ENCODE measurements at places on chromosomes 4 and X.

DNA sequence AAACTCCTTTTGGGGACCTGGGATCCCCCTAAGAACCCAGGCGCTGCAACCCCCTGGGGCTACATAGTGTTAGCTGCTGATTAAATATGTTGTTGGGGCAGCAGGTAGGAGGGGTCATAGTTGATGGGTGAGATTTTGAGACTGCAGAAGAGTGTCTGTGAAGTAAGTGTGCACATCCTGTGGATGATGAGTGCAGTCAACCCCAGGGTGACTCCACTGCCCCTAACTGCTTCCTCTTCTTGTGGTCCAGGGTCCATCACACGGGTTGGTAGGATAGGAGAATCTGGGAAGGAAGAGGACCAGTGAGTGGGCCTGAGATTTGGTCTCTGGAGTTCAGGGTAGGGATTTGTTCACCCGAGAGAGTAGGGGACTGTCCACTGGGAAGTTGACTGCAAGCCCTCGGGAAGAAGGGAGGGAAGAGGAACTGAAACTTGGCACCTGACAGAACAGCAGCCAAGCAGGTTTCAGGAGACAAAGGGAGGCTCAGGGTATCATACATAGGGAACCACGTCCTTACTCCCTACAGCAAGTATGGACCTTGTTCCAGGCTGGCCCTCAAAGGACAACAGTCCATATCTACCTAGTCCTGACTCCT is 8.5 kb downstream of the DLG3 start:
- no peaks in the 10 kb centered on the region for H3K27me3 ChIP-seq
- H3K4me1 ChIP-seq: peaks cover 41% of the 10 kb centered on the region
- DNase-seq: no peak
- H3K36me3 ChIP-seq: peaks cover 3% of the 10 kb centered on the region

- H3K4me1 ChIP-seq: no peaks in the 10 kb centered on the region
- H3K27me3 ChIP-seq: peaks cover 14% of the 10 kb centered on the region
- H3K36me3 ChIP-seq: no peaks in the 10 kb centered on the region
- no peak overlapping the region for H3K27ac ChIP-seq
- H3K4me3 ChIP-seq: no peak overlapping the region
Measured at GRCh38 chrX:137062915-137063617, 29.3 kb upstream of the GPR101 start.

DNA sequence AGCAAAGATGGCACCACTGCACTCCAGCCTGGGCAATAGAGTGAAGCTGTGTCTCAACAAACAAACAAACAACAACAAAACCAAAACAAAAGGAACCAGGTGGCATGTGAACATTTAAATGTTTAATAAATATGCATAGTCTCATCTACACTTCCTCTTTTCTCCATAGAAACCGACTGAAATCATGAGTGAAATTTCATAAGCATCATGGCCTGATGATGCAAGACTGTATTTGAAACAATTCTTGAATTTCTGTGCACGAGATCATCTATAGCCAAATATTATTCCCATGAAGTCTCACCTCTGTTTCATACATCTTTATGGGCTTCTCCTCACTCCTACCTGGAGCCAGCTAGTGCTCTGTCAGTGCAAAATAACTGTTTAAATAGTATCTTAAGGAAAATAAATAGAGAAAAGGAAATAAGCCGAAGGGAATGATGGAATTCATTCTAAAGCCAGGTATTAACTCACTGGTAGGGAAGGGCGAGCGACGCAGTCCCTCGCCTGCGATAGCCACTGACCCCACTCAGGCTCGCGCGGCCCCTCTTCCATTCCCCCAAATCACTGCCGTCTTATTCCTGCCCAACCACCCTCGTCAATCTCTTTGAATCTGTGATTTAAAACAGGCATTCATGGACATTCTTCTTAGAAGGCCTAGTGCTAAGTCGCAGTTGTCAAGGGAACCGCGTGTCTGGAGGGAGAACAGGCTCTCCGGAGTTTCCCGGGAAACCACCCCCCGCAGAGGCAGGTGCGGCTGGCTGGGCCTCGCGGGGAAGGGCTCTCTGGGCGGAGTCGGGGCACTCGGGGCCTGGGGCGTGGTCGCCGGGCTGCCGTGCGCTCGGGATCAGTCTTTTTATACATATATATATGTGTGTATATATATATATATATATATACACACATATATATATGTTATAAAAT is 52.4 kb upstream of the TRIM2 start:
- DNase-seq: no peak
- H3K36me3 ChIP-seq: no peaks in the 10 kb centered on the region
- peaks cover 68% of the 10 kb centered on the region for H3K27me3 ChIP-seq
- peaks cover 21% of the 10 kb centered on the region for H3K4me1 ChIP-seq

DNA sequence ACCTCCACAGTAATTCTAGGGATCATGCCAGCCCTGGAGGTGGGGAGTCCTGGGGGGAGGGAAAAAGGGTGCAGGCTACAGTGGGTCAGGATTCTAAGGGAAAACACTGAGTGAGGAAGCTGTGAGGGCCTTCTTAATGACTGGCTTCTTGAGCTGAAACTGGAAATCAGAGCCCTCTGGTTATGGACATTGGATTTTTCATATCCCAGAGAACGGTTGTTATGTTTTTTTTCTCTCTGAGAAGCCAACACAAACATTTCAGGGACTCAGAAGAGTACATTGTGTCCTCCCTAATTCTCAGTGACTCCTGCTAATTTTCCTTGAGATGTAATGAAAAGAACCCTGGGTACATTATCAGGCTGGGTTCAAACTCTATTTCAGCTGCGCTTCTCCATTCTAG is 162.4 kb upstream of the PRDX4 start:
- H3K4me3 ChIP-seq: no peak overlapping the region
- no peak for DNase-seq
- no peak overlapping the region for H3K27ac ChIP-seq
- no peaks in the 10 kb centered on the region for H3K36me3 ChIP-seq
- no peaks in the 10 kb centered on the region for H3K27me3 ChIP-seq
- H3K4me1 ChIP-seq: no peaks in the 10 kb centered on the region

DNA sequence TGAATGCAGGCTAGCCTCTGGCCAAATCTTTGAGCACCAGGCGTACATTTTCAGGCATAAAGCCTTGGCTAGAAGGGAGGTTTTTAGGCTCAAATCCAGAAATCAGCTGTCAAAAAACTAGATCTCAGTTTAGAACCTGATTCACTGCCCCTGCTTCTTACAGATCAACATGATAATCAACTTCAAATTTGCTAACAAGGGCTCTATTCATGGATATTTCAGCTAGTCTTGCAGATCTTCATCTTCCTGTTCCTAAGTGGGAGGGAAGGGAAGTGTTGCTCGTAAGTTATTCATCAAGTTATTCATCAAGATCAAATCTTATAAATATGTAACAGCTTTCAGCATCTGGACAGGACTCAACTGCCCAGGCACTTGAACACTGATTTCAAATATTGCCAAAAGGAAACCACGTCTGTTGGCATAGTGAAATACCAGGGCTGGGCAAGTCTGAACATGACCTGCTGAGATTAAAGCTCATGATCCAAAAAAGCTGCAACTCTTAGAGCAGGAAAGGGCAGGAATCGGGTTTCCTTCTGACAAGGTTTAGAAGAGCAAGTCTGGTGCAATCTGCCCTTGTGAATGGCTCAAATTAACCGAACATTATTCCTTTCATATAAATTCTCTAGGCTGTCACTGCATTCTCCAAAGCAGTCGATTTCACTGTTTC is 200.3 kb downstream of the PDGFC start:
- H3K27me3 ChIP-seq: no peaks in the 10 kb centered on the region
- H3K4me3 ChIP-seq: no peak overlapping the region
- no peak for DNase-seq

DNA sequence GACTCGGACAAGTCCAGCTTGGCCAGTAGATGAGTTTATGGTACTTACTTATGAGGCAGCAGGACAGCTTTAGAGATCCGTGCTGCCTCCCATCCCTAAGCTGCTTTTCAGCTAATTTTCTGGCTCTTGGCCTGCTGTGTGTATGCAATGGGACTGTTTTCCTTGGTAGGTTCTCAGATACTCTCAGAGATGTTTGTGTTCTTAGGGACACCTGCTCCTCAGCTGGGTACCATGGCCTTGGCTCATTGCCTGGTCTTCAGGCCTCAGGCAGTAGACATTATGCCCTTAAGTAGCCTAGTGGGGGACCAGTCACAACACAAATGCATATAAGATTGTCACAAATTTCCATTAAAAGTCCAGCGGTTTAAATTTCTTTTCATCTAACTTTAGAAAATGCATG is 688.0 kb downstream of the PCDH7 start:
- H3K4me1 ChIP-seq: no peaks in the 10 kb centered on the region
- DNase-seq: no peak
- H3K27me3 ChIP-seq: no peaks in the 10 kb centered on the region
- H3K27ac ChIP-seq: no peak overlapping the region
- no peaks in the 10 kb centered on the region for H3K36me3 ChIP-seq

DNA sequence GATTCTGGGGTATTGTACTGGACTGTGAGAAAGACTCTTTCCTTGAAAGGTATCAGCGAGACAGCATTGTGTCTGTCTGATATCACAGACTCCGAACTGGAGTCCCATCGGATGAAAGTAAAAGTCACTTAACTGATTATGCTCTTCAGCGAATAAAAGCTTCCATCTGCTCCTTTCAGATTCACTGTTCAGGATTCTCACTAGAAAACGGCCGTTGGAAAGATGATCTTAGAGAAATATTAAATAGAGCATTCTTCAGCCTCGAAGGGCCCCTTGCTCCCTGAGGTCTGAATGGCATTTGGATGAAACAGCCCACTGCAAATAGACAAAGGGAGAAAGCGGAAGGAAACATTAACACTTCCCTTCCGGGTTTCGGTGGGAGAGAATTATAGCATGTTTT is 416.2 kb upstream of the PRKX start:
- H3K4me3 ChIP-seq: no peak overlapping the region
- H3K4me1 ChIP-seq: no peaks in the 10 kb centered on the region
- H3K27me3 ChIP-seq: no peaks in the 10 kb centered on the region
- DNase-seq: no peak

DNA sequence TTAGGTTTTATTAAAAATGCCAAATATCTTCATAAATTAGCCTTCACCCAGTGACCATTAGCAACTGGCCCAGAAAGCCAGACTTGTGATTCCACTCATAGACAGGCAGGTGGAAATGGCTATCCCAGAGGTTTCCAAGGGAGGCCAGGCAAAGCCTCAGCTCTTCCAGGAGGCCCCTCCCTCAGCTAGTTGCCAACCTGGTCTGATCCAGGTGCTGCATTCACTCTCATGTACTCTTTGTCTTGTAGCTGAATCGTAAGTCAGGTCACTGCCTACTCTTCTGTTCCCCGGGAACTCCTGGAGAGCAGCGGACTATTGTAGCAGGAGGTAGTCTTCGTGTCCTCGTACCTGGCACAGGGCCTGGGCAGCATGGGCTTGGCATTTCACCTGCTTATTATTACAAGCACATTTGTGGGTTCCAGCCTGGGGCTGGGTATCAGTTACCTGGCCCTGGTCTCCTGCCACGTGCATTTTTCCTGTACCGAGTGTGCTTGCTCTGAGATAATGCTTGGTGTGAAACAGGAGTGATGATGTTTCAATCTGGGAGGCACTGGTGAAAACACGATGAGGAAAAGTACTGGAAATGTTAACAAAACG is 101.6 kb downstream of the FAM193A start:
- no peaks in the 10 kb centered on the region for H3K4me1 ChIP-seq
- no peak for DNase-seq
- H3K4me3 ChIP-seq: no peak overlapping the region
- H3K36me3 ChIP-seq: peaks cover 61% of the 10 kb centered on the region

DNA sequence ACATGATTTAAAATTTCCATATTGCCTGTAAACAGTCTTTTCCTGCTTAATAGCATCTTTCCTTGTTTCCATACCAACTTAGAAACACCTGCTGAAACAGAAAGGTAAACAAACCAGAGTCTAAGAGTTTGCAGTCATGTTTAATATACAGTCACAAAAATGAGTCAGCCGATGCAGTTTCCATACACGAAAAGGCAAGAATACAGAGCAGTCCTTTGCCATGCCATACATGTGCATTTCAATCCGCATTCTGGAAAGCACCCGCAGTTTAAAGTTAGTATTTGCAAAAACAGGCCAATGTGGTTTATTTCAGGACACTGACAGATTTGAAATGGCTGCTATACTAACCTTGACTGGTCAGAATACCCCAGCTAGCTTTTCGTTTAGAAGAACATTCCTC is 32.1 kb downstream of the ASB5 start:
- no peaks in the 10 kb centered on the region for H3K4me1 ChIP-seq
- no peak overlapping the region for H3K27ac ChIP-seq
- H3K4me3 ChIP-seq: no peak overlapping the region
- H3K36me3 ChIP-seq: no peaks in the 10 kb centered on the region
- no peak for DNase-seq

DNA sequence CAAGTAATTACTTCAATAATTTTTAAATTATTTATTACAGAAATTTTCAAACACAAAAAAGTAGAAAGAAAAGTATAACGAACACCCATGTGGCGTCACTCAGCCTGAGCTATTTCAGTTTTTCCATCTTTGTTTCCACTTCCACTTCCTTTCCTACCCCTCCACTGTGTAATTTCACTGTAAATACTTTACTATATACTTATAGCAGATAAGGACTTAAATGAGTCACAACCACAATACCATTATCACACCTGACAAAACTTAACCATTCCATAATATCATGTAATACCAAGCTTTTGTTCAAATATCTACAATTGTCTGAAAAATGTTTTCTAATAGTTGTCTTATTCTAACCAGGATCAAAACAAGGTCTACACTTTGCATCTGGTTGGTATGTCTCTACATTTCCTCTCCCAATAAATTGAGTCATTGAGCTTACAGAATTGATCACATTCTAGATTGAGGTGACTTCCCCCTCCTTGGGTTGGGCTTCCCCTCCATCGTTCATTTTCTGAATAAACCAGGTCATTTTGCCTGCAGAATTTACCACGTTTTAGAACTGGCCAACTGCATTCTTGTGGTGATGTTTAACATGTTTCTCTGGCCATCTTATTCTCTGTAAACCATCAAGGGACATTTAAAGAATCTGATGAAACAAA is 48.7 kb downstream of the ATP10D start:
- H3K36me3 ChIP-seq: no peaks in the 10 kb centered on the region
- H3K27me3 ChIP-seq: no peaks in the 10 kb centered on the region
- H3K4me1 ChIP-seq: peaks cover 51% of the 10 kb centered on the region
- peak overlapping the region; percentile 34 for H3K4me3 ChIP-seq
- H3K27ac ChIP-seq: peak overlapping the region; percentile 72
- DNase-seq: no peak

- no peak for DNase-seq
- no peaks in the 10 kb centered on the region for H3K4me1 ChIP-seq
- H3K27ac ChIP-seq: no peak overlapping the region
Measured at GRCh38 chr4:168677879-168678278, 181.0 kb downstream of the PALLD start.

GRCh38 chr4:19650903-19651864 is 600.5 kb upstream of the SLIT2 start:
- no peak overlapping the region for H3K27ac ChIP-seq
- DNase-seq: no peak
- no peak overlapping the region for H3K4me3 ChIP-seq
- H3K36me3 ChIP-seq: no peaks in the 10 kb centered on the region
- no peaks in the 10 kb centered on the region for H3K4me1 ChIP-seq

GRCh38 chrX:100368167-100368566 is 41.9 kb downstream of the PCDH19 start:
- no peak for DNase-seq
- no peaks in the 10 kb centered on the region for H3K4me1 ChIP-seq
- H3K4me3 ChIP-seq: no peak overlapping the region
- no peak overlapping the region for H3K27ac ChIP-seq
- H3K36me3 ChIP-seq: no peaks in the 10 kb centered on the region
